ENCODE measurements at places on chromosomes 2 and 18.

GRCh38 chr2:36461039-36461681, 105.6 kb downstream of the CRIM1 start:
- peak; percentile 30 for DNase-seq

- DNase-seq: no peak
Observed at GRCh38 chr2:113116100-113116958, 11.1 kb upstream of the IL1RN start.

DNA sequence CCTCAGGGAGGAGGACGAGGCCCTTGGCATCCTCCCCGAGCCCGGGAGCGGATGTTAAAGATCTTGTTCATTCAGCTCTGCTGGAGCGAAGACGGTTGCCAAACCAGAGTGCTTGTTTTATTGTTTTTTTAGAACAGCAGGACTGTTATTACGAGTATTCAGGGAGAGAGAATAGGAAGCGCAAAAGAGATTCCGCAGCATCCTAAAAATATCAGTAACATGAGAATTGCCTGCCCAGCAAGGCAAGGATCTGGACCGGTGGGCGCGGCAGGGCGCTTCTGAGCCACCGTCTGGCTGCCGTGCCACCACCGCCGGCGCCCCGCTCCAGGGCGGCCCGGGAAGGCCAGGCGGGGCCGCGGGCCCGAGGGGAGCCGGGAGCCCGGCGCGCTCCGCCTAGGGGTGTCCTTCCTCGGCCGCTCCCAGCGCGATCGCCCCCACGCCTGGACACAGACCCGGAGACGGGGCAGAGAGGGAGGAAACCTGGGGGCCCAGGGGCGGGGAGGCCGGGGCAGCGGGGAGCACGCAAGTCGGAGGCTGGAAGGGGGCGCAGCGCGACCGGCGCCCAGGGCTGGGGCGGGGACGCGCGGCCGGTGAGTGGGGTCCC, 843 bp downstream of the CYS1 start:
- DNase-seq: peak; percentile 58

- DNase-seq: no peak
Observed at GRCh38 chr2:235098736-235099494, 147.1 kb downstream of the SH3BP4 start.

DNA sequence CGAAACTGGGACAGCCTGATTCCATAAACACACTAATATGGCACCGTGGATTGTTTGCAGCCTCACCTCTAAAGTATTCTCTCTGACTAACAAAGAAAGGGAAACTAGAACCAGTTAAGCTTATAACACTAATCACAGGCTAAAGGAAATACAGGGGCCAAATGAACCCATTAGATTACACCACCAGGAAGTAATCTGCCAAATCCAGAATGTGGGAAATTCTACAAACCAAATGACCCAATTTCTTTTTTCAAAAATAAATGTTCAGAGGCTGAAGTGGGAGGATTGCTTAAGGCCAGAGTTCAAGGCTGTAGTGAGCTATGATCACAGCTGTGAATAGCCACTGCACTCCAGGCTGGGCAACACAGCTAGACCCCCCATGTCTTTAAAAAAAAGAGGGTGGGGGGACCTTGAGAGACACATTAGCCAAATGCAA, 1.5 kb upstream of the MPPE1 start:
- DNase-seq: peak; percentile 3

- DNase-seq: no peak
Observed at GRCh38 chr2:162828545-162828944, 10.0 kb downstream of the KCNH7 start.

GRCh38 chr2:206614811-206615210, 27.5 kb upstream of the FAM237A start:
- peak; percentile 40 for DNase-seq

DNA sequence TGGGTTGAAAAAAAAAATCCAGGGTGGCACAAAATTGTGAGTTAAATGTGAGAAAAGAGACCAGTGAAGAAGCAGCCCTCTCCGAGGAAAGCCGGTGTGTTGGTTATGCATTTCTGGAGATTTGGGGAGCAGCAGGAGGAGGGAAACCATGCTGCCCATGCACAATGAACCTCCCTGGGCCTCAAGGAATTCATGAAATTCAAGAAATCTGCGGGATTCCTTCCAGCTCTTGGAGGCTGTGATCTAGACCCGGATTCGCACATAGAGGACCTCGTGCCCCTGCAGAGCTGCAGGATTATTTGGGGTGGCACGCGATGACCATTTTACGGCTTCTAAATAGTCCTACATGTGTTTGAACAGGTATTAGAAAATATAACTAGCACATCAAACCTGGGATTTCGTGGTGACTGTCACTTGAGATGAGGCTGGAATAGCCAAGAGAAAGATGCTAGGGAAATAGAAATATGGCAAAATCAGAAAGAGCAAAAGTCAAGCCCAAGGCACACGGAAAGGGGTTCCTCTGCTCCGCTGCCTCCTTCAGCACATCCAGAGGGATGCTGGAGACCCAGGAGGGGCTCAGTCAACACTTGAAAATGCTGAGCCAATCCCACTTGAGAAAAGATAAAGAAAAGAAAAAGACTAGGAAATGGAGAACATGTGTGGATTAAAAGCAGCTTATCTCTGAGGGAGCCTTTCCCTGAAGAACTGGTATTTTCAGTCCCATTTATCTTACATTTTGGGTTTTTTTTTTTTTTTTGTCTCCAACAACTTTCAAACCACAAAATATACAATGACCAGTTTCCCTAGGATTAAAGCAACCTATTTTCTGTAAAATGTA, 22.0 kb downstream of the KCTD1 start:
- DNase-seq: no peak

GRCh38 chr2:119023534-119023933, 81.5 kb downstream of the MARCO start:
- no peak for DNase-seq

GRCh38 chr2:18339326-18339725, 221.1 kb downstream of the RDH14 start:
- no peak for DNase-seq

GRCh38 chr2:173747035-173747434, 218.1 kb downstream of the SP3 start:
- DNase-seq: no peak

DNA sequence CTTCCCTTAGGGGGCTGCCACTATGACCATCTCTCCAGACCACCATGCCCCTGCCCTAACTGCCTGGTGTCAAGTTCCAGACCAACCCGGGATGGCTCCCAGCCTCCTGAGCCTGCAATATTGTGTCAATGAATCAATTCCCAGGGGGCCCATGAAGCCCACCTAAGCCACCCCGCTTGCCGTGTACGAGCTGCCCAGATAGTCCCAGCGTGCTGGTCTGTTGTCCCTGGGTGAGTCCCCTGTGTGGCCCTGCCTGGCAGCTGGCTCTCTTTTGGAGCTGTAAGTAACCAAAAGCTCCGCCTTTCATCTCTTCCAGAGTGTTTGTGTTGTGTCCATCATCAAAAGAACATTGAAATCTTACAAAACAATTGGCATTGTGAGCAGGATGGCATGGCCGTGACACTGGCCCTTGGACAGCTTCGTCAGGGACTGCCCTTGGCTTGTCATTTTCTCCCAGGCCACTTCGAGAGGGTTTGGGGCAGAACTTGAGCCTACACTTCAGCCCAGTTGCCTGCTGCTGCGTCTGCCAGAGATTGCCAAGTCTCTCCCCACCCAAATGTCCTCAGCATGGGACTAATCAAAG, 11.3 kb upstream of the MAL start:
- no peak for DNase-seq

DNA sequence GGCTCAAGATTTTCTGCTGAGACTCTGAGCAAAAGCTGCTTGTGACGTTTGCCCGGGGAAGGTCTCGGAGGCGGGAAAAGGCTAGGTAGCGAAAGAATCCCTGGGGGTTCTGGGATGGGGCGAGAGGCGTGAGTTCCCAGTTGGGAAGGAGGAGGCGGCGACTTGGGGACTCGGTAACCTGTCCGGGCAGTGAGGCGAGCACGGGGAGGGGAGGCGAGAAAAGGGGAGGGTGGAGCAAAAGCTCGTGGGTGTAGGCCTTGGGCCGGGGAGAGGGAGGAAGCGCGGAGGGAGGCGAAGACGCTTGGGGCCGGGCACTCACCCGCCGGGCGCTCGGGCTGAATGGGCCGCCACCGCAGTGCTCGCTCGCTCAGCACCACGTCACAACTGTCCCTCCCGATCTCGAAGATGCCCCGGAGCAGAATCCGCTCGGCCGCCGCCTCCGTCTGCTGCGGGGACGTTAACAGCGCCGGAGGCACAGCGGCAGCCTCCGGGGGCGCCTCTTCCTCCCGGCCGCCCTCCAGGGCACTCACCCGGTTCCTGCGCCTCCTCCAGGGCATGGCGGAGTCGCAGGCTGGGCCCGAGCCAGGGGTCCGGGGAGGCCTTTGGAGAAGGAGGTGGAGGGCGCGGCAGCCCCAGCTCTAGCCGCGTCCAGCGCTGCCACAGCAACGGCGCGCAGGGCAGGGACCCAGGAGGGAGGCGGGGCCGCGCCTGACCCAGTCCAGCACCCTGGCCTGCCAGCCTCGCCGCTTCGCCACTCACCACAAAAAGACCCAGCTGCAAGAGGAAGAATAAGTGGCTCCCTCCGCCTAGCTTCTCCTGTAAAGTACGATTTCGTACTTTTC, at the start of gene CERKL:
Gene CERKL (minus strand): TSS at position 656 of the 842 bp plus-strand sequence. CDS start 99 bp downstream, at position 557.
- DNase-seq: no peak

DNA sequence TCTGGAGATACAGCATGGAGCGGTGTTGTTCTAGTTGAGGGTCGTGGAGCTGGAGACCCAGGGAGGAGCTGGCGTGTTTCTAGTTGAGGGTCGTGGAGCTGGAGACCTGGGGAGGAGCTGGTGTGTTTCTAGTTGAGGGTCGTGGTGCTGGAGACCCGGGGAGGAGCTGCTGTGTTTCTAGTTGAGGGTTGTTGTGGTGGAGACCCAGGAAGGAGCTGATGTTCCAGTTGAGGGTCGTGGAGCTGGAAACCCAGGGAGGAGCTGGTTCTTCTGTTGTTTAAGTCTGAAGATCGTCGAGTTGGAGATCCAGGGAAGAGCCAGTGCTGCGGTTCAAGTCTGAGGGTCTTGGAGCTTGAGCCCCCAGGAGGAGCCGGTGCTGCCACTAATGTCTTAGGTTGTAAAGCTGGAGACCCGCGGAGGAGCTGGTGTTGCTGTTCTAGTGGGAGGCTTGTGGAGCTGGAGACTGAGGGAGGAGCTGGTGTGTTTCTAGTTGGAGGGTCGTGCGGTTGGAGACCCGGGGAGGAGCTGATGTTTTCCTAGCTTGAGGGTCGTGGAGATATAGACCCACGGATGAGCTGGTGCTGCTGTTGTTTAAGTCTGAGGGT, 155.3 kb downstream of the RTP5 start:
- DNase-seq: no peak

DNA sequence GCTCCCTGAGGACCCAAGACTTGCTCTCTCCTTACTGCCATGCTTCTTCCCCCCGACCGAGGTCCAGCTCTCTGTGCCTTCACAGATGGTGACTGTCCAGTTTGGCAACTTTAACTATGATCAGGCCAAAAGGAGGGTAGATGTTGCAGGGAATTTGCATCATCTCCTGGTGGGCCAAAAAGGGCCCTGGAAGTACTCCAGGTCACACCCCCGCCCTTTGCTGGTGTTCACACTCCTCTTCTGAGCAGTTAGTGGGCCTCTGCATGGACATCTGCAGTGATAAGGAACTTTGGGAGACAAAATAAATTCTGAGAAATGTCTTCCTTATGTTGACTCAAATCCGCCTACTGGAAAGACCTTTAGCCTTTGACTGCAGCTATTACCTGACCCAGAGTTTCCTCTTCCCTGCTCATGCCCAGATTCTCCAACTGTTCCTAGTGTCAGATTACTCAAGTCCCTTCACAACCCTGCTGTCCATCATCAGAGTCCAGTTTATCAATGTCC, 234.4 kb downstream of the LOXHD1 start:
- no peak for DNase-seq

DNA sequence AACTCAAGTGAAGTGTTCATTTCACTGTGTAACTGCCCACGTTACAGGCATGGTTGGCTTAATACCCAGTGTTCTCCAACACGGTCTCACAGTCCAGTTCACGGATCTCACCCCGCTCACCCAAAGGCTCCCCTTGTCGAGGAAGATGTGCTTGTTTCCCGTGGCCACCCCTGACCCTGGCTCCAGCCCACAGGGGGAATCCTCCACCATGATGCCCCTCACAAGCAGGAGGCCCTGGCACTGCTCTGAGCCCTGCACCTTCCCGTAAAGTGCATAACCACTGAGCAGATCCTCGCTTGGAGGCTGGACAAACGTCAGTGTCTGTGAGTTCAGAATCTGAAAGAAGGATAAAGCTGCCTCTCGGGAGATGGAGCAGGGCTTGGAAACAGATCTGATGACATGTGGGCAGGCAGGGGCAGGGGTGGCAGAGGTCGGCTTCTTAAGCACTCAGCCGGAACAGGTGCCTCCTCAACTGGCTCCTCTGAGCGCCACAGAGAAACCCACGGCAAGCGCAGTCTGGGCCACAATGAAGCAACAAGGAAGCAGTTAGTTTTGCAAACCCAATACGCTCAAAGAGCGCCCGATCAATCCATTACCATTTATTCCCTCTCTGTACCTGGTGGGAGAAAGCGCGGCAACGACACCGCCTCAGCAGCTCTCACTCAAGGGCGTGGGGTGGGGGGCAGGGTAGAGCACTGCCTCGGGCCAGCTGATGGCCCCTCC, 17.6 kb downstream of the HDAC4 start:
- no peak for DNase-seq

GRCh38 chr18:13219593-13220159, 1.1 kb downstream of the LDLRAD4 start:
- no peak for DNase-seq

DNA sequence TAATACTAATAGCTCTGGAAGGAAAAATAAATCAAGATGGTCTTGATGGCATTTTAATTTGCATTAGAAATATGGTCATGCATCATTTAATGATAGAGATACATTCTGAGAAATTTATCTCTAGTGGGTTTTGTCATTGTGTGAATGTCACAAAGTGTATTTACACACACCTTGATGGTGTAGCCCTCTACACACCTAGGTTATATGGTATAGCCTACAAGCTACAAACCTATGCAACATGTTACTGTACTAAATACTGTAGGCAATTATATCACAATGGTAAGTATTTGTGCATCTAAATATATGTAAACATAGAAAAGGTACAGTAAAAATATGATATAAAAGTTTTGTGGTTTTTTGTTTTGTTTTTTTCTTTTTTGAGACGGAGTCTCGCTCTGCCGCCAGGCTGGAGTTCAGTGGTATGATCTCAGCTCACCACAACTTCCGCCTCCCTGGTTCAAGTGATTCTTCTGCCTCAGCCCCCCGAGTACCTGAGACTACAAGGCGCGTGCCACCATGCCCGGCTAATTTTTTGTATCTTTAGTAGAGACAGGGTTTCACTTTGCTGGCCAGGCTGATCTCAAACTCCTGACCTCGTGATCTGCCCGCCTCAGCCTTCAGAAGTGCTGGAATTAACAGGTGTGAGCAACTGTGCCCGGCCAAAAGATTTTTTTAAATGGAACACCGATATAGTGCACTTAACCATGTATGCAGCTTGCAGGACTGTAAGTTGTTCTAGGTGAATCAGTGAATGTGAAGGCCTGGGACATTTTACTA, 83.7 kb upstream of the UBXN4 start:
- DNase-seq: no peak

DNA sequence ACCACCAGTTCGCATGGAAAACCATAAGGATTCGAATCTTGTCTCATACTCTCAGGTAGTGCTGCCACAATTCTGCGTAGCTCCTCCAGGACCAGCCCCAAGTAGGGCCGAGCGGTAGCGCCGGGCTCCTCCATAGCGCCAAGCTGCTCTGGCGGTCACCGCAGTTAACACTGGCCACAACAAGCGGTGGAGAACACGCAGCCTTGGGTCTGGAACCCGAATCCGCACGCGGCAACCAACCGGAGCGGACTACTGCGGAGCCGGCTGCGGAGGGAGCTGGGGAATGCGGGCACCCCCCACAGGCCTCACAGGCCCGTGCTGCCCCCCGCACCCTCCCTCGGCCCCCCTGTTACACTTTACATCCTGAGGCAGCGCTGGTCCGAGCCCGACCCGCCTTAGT, 531.5 kb downstream of the STK39 start:
- no peak for DNase-seq
